Choroid plexus epithelial cell (primary cell): ENCODE measurements at places on chromosomes 3 and 15.
A peak's percentile ranks its signal among the peaks of the same experiment; 100 is the strongest.

DNA sequence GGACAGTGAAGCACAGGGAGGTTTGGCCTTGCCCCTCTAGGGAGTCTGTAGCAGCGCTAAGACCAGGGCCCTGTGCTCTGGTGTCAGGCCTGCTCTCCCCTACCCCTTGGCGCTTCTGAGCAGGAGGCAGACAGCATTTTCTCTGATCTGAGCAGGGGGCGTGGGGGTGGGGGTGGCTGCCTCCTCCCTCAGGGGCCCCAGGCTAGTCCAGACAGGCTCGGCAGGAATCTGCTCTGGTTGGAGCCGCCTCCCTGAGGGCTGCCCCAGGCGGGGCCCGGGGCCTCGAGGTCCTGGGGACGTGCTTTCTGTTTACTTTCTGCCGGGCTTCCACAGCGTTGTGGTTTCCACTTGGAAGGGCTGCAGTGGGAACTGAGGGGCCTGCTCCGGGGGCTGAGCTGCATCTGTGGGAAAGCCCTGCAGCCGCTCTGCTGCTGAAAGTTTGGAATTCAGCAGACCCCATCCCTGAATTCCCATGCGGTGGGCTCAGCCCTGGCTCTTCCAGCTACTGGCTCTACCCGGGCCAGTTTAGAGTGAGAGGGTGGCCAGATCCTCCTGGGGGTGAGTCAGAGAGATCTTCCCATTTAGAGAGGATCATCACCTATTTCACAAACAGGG lies 105.4 kb downstream of the LINGO1 start:
- DNase-seq: peak; percentile 86

- DNase-seq: no peak
Measured at GRCh38 chr3:79769229-79769628, 1.4 kb upstream of the ROBO1 start.

- no peak for DNase-seq
Measured at GRCh38 chr3:124530916-124531315, 199.3 kb upstream of the UMPS start.

DNA sequence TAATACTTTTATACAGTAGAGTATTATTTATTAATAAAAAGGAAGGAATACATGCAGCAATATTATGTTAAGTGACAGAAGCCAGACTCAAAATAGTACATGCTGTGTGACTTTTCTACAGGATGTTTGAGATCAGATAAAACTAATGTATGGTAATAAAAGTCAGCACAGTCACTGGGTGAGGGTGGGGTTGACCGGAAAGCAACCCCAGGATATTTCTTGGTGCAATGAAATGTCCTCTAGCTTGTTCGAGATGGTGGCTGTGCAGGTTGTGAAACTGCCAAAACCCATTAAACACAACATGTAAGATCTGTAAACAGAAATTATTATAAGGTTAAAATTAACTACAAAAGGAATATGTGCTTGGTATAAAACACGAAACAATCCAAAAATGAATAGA lies 20.8 kb upstream of the ALDH1L1 start:
- DNase-seq: no peak

DNA sequence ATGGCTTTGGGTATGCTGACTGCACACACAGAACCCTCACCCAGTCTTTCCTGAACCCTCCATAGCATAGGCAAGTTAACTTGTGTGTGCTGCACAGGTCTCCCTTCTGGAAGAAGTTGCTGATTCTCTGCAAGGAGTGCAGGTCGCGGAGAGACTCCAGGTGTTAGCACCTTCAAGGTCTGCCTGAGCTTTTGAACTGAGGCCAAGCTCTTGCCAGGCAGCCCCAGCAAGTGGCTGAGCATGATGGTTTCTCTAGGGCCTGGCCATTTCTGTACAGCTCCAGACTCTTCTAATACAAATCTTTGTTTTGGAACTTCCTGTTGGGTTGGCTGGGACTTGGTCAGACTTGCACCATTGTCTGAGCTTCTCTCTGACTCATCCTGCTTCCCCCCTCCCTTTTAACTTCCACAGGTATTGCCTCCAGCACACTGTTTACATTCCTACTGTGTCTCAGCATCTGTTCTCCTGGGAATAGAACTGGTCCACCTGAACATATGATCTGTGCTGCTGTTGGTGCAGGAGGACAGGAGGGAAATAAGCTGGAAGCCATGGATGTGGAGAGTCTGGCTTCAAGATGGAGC lies 53.3 kb downstream of the KY start:
- DNase-seq: peak; percentile 10

GRCh38 chr3:53617893-53618523 lies 123.6 kb downstream of the CACNA1D start:
- no peak for DNase-seq

- DNase-seq: no peak
Measured at GRCh38 chr3:108381529-108382140, 85.3 kb downstream of the HHLA2 start.

DNA sequence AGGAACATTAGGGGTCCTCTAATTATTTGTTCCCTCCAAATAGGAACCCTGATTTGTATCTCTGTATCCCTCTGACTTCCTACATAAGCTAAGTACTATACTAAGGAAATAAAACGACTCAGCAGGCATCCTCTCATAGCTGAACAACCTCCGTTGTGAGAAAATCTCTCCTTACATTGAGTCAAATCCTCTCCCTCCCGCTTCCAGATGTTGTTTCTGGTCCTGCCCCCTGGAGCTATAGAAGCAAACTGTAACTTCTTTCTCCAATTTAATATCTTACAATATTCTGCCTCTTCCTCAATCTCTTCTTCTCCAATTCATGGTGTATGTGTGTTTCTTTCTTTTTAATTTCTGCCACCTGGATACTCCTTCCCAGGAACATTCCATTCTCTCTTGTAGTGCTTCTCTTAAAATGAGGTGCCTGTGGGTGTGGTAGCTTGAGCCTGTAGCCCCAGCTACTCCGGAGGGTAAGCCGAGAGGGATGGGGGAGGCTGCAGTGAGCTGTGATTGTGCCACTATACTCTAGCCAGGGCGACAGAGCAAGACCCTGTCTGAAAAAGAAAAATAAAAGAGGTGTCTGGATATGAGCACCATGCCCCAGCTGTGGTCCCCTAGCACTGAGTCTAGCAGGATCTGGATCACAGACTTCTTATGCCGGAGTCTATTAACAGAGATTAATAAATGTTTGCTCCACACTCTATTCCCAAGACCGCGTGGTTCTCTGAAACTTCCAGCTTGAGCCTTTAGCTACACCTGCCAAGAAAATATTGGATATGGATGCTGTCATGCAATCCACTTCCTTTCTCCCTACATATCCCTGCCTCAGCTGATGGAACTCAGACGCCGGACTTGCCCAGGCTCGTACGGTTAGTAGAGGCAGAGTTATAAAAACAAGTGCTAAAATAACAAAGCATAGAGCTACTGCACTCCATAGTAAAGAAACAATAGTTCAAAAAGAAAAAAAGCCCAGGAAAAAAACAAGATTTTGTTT lies 42.9 kb upstream of the NEO1 start:
- DNase-seq: peak; percentile 36

GRCh38 chr15:73075160-73075859 lies 23.0 kb downstream of the NEO1 start:
- no peak for DNase-seq

DNA sequence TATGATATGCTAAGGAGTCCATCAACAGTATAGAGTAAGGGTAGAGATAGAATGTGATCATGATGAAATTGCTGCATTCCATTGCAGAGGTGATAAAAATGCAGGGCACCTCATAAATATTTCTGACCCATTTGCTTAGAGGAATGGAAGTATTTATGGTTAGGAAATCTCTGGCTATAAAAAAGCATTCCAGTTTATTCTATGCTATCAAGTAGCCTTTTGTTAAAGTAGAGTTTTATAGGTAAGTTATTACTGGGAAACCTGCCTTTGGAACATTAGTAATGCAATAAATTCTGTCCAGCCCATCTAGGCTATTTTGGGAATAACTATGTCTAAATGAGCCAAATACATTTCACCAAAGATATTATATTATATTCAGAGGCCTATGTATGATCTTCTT lies 19.8 kb upstream of the STRIT1 start:
- DNase-seq: peak; percentile 43

GRCh38 chr3:113663324-113663750 lies 33.1 kb downstream of the USF3 start:
- DNase-seq: no peak

DNA sequence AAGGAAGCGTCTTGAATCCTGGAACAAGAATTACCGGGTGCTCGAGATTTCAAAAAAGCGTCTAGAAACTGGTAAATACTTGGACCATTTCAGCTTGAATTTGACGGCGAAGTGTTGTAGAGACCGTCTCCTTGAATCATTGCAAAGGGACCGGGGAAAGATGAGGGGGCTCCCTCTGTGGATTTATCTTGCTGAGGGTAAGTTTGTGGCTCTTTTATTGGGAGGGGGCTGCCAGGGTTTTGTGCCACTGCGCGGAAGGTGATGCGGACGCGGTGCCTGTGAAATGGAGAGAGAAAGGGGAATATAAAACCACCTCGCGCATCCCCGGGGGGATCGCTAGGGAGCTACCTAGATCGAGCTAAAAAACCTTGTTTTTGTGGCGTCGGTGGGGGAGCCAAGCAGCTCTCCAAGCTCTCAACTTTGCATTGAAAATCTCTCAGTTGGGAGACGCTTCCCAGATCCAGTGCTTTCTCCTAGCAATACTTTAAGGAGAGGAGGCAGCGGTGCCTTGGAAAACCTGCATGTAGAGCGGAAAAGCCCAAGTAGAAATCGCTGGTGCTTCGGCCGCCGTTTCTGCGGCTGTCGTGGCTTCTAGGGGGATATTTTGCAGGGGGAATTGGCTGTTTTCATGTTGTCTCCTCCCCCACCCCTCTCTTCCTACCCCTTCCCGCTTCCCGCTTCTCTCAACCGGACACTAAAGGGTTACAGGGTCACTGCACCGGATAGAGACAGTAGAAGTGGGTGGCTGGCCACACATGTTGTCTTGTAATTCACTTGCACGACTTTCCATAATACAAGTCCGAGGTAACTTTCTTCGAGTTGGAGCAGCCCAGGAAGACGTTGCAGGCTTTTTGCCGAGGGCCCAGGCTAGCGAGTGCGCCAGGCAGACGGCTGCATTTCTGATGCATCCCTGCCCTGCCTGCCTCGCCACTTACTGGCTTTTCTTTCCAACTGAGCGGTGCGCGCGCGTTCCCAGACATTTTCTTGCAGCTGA lies 187.6 kb downstream of the NLGN1 start:
- peak; percentile 33 for DNase-seq

GRCh38 chr3:141379250-141379966 lies 11.1 kb downstream of the ZBTB38 start:
- no peak for DNase-seq

GRCh38 chr3:106737265-106737664 lies 640.0 kb upstream of the CCDC54 start:
- DNase-seq: no peak

DNA sequence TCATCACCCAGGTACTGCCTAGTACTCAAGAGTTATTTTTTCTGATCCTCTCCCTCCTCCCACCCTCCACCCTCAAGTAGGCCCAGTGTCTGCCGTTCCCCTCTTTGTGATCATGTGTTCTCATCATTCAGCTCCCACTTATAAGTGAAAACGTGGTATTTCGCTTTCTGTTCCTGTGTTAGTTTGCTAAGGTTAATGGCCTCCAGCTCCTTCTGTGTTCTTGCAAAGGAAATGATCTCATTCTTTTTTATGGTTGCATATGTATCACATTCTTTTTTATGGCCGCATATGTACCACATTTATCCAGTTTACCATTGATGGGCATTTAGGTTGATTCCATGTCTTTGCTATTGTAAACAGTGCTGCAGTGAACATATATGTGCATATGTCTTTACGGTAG lies 8.2 kb upstream of the GANC start:
- DNase-seq: no peak

- DNase-seq: no peak
Measured at GRCh38 chr3:143686638-143687197, 161.6 kb downstream of the SLC9A9 start.

DNA sequence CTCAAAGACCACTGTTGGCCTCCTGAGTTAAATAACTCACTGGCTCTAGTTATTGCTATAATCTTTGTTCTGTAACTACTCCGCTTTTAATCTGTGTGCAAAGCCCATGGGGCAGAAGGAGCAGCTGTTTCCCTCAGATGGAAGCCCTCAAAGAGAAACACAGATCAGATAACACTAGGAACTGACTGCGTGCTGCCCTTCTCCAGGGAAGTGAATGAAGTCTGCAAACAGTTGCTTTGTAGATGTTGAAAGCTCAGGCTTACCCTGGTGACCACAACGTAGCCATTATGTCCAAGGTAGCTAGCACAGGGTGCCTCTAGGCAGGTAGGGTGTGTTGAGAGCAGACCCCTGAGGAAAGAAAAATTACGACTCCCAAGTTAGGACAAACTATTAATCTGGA lies 152.3 kb upstream of the STAC start:
- DNase-seq: peak; percentile 7

GRCh38 chr3:123524981-123525380 lies 59.9 kb downstream of the HACD2 start:
- DNase-seq: no peak

- DNase-seq: no peak
Measured at GRCh38 chr3:183958775-183959174, 58.9 kb downstream of the ABCC5 start.

DNA sequence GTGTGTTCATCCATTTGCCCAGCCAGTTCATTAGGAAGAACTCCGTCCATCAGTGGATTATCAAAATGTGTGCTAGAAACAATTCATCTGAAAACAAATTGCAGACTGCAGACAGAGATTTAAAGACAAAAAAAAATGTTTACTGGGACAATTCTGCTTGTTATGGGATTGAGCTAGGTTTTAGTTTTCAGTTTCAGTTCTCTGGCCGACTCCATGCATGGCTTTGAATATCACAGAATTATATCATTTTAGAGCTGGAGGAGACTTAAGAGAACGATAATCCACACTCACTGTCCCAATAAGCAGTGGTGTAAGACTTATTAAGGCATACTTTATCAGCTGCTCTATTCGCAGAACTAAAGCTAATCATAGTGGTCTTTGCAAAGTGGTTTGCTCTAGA lies 51.1 kb downstream of the TFG start:
- DNase-seq: no peak

DNA sequence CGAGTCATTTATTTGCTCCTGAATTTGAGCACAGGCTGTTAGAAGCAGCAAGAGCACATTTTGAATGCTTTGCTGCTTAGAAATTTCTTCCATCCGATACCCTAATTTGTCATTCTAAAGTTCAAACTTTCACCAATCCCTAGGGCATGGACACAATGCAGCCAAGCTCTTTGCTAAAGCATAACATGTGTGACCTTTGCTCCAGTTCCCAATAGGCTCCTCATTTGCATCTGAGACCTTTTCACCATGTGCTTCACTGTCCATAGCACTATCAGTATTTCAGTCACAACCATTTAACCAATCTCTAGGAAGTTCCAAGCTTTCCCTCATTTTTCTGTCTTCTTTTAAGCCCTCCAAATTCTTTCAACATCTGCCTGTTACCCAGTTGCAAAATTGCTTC lies 1333.1 kb downstream of the SI start:
- no peak for DNase-seq

DNA sequence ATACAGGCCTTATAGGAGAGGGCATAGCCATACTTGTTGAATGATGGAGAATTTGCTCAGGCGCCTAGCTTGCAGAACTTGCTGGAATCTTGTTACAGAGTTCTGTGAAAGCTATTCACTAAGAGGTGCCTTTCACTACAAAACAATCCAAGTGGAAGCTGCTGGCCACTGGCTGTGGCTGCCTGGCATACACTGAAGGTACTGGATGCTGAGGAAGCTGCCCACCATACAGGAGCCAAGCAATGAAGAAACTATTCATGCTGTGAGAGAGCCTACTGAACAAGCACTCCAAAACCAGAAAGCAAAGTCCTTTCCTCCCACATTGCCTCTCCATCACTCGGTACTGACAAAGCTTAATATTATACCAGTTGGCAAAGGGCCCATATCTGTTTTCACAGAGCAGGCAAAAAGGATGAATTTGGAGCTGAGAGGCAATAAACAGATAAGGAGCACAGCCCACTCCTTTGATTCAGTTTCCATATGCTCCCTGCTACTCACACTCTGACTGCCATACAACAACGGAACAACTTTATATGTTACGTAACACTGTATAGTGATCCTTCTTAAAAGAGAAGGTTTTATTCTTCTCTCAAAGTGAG lies 192.6 kb upstream of the ALCAM start:
- no peak for DNase-seq
